ENCODE measurements at places on chromosomes 5 and 9.

DNA sequence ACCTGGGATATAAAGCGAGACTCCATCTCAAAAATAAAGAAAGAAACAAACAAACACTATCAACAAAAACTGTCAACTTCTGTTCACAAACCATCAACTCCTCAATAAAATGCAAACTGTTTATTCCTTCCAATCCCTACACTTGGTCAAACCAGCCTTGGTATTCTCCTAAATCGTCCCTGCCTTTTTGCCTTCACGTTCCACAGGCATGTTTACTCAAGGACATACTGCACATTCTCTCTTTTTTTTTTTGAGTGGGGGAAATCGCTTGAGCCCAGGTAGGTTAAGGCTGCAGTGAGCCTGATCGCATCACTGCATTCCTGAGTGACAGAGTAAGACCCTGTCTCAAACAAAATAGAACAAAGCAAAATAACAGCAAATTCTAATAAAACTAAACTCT lies 13.0 kb downstream of the UBAP2 start:
- DNase-seq = no peak

DNA sequence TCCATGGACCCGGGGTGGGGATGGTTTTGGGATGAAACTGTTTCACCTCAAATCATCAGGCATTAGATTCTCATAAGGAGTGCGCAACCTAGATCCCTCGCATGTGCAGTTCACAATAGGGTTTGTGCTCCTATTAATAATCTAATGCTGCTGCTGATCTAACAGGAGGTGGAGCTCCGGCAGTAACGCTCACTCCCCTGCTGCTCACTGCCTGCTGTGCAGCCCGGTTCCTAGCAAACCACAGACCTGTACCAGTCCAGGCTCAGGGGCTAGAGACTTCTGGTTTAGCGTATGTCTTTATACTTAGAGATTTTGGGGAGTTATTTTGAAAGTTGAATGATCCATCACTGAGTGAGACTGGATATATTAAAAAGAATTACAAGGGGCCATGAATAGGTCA lies 50.2 kb downstream of the RICTOR start:
- DNase-seq = no peak

- DNase-seq = no peak
Measured at GRCh38 chr9:133472277-133472645, 6.6 kb downstream of the SLC2A6 start.

GRCh38 chr9:129176701-129177442 lies 1.2 kb downstream of the IER5L start:
- DNase-seq = no peak

DNA sequence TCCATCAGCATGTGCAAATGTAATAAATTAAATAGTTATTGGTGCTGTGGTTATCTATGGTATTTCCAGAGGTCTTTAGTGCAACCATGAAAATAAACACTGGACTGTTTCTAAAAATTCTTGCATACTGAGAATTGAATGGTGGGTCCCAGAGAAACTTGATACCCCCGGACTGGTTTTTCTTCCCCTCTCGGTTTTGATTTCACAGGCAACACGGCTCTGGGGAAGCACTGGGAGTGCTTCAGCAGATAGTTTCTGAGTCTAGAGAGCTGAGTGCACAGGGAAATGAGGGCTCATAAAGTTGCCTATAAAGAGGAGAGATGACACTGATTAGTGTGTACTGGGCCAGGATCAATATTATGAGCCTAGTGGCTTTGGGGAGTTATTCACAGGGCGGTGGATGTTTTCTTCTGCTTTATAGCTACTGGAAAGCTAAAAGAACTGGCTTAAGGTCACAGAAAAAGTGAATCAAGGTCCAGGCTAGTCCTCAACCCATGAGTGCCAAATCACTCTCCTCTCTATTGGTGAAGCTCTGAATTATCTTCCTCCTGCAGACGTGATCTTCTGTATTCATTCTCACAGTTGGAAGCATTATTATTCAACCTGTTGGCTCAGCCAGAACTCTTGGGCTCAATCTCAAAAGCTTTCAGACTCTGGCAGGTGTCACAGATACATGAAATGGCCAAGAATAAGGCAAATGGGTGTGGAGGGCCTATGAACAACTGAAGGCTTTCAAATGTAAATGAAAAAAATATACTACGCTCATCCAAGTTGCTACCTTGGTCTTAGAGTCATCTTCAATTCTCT lies 170.2 kb upstream of the HMHB1 start:
- no peak for DNase-seq

GRCh38 chr5:167905919-167906853 lies 385.3 kb upstream of the WWC1 start:
- no peak for DNase-seq

DNA sequence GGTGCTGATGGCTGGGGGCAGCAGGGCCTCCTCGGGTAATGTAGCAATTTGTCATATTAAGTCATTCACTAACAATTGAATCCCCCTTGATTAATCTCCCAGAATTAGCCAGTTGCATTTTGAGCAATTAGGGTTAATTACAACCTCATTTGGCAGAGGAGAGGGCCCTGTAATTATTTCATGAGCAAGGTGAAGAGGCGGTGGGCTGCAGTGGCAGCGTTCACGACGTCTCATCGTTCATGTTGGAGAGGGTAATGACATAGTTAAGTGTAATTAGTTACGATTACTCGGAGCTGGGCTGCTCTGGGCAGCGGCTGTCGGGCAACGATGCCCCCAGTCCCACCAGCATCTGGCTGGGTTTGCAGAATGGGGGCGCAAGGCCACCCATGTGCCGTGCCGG lies 46.0 kb downstream of the NEK6 start:
- DNase-seq = no peak

DNA sequence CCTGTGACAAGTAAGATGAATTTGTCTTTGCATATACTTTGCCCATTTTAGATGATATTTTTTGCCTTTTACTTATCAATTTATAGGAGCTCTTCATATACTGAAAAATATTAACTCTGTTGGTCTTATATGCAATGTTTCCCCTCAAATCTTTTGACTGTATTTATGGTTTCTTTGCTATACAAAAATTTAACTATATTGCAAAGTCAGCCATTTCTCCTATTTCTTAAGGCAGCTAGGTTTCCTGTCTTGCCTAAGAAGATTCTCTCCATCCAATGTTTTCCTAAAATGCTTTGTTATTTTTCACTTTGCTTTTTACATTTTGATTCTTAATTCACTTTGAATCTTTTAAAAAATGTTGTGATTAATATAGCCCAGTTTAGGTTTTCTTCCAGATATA lies 273.1 kb downstream of the NSG2 start:
- DNase-seq = no peak

GRCh38 chr5:84259283-84260045 lies 125.2 kb downstream of the EDIL3 start:
- DNase-seq = no peak

DNA sequence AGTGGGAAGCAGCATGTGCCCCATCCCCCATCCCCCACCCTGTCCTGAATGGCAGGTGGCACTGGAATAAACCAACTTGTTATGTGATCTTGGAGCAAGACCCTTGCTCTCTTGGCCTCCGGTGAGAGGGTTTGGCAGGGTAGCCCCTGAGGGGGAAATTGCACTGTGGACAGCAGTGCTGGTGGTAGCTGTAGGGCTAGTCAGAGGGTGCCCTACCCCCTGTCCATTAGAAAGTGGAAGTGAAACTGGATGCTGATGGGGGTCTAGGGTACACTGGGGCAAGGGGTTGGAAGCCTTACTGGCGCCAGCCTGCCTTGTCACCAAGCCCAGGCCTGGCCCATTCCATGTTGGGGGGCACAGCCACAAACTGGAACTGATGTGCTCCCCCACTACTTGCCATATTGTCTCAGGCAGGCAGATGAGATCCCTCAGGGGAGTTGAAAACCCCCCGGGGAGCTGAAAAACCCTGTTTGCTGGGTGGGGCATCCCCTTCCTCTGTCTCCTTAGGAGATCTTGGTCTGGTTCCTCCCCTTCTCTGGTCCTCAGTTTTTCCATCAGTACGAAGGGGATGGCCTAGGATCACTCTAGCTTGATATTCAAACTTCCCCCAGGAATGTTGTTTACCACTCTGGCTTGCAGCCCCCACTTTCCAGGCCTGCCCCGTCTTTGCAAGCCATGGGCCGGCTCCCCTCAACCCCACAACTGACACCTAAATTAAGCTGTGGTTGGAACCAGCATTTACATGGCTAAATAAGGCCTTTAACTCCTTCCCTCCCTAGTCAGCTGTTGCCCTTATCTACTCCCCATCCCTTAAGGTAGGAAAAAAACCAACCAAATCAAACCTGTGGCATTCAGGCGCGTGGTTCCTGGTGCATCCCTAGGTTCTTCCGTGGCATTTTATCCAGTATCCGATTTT lies 14.4 kb upstream of the SYNPO start:
- DNase-seq = no peak

DNA sequence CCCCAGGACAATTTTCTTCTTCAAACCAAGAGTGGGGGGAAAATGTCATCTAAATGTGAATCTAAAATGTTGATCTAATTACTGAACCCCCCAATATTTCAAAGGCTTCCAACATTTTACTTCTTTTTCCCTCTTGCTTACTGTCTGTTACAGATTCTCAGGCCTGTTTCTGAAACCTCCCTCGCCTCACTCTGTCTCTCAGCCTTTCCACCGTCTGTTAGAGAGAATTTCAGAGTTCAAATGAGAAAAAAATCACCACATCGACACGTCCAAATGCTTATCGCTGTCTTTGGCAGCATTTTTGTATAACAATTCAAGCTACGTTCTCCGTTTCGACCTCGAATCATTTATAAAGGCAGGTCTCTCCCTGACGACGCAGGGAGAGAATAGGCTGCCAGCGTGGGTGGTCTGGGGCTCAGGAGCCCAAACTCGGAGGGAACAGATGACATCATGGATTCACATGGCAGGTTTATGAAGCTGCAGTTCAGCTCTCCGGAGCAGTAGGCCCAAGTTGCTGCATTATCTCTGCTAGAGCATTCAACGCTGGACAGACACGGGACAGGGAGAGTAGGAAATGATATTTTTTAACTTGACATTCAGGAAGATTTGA lies 139.8 kb downstream of the GAS1 start:
- DNase-seq = no peak
